ENCODE measurements at places on chromosomes 2 and 18. TPM values are rescaled to one million over a fixed set of nuclear protein-coding genes. Genes with fewer than 3 reads are reported as not detected.
A peak's percentile ranks its signal among the peaks of the same experiment; 100 is the strongest.

FIGLA gene
- not detected for total RNA-seq

RGPD8 gene
- total RNA-seq = 25.1 TPM

FSHR gene
- total RNA-seq = 0.10 TPM

DNAH7 gene
- total RNA-seq = 0.36 TPM

MSTN gene
- total RNA-seq = not detected

PLEKHH2 gene
- 3.3 TPM for total RNA-seq

ZAP70 gene
- total RNA-seq = 1.9 TPM

FAM228B gene
- 37.2 TPM for total RNA-seq

CCL20 gene
- 0.44 TPM for total RNA-seq

PLCD4 gene
- total RNA-seq = 14.7 TPM

MYL12A gene
- total RNA-seq = 253 TPM

M1AP gene
- 0.67 TPM for total RNA-seq

TDRD15 gene
- total RNA-seq = not detected

SLC9A4 gene
- 0.05 TPM for total RNA-seq

FRZB gene
- 4.3 TPM for total RNA-seq

GRCh38 chr18:69982417-69982816 lies 34.7 kb upstream of the CD226 start:
- ATAC-seq = no peak

DNA sequence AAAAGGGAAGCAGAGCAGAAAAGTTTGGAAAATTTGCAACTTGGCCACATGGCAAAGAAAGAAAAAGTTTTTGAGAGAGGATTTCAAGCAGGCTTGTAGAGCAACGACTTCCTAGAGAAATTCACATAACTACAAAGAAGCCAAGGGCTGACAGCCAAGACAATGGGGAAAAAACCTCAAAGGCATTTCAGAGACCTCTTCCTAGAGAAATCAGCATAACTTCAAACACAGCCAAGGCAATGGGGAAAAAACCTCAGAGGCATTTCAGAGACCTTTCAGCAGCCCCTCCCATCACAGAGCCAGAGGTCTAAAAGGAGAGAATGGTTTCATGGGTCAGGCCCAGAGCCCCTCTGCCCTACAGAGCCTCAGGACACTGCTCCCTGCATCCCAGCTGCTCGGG lies 7.2 kb downstream of the ADI1 start:
- ATAC-seq = no peak

- ATAC-seq = no peak
Measured at GRCh38 chr2:170643346-170643745, 71.8 kb upstream of the SP5 start.

DNA sequence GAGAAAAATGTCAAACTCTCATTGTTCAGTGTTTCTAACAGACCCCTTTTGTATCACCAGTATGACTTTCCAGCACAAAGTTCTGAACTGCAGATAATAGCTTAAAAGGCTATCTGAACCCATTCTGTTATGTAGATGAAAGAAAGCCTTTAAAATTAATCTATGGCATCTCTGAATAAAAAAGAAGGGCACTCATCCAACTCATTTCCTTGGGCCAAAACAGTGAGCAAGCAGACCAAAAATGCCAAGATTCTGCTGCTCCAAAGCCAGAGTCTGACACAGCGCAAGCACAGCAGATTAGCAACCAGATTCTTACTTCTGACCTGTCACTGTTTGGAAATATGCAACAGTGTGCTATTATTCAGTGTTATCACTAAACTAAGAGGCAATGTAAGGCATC lies 22.6 kb upstream of the ITGA6 start:
- ATAC-seq = no peak

DNA sequence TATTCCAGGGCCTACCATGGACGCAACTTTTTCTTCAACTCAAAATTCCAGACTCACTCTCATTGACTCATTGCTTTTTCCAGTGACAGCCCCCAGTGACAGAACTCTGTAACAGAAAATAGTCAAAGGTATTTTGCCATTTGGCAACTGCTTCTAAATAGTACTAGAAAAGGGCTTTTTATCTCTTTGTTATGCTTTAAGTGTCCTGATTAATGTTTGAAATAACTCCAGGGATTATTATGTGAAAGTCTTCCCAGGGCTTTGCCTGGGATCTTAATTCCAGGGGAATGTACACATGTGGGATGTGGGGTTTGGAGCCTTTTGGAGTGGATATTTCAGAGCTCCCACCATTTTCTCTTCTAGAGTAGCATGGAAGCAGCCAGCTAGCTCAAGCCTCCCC lies 198.8 kb downstream of the KCNS3 start:
- ATAC-seq = no peak

DNA sequence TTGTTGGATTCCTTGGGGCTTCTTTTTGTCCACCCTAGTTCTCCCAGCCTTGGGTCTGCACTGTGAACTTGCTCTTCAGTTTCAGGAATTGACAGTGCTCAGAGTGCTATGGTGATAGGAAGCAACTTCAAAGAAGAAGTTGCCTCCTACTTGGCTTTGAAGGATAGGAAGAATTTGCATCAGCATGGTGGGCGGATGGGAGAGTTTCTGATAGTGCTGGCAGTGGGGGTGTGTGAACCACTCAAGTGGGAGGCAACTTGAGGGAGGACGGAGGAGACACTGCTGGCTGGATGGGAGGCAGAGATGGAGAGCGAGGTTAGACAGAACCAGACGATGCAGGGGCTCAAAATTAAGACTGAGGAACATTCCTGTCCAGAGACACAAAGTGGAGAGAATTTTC lies 164.4 kb upstream of the SKOR2 start:
- no peak for ATAC-seq

GRCh38 chr2:122032264-122032645 lies 276.8 kb downstream of the TSN start:
- no peak for ATAC-seq

DNA sequence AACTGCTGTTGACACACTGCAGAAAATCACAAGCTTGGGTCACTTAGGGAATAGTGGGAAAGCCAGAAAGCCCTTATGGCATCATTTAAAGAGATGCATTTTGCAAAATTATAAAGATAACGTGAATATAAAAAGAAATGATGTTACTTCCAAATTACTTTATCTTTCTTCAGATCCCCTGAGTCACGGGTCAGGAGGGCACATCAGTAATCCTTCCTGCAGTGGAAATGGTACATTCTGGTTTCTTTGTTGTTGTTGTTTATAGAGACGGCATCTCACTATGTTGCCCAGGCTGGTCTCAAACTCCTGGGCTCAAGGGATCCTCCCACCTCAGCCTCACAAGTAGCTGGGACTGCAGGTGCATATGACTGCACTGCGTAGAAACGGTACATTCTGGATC lies 9.8 kb upstream of the EPG5 start:
- no peak for ATAC-seq

DNA sequence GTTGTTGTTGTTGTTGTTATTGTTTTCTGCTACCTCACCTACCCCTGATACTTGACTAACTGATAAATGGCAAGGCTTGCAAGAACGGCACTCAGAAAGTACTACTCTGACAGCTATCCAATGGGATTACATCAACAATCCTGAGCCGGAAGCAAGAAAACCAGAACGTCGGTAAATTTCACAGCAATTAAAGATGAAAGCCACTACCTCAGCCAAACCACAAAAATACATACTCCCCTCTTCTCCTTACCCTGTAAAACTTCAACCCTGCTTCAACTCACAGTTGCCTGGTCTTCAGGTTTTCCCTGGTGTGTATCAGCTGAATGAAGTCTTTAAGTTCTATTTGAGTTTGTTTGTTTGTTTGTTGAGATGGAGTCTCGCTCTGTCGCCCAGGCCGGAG lies 293.7 kb upstream of the RND3 start:
- no peak for ATAC-seq

- no peak for ATAC-seq
Measured at GRCh38 chr2:176639671-176640070, 370.4 kb downstream of the MTX2 start.

GRCh38 chr18:9516437-9517064 lies 41.2 kb downstream of the RALBP1 start:
- ATAC-seq = no peak

GRCh38 chr2:204343685-204344084 lies 201.6 kb upstream of the PARD3B start:
- ATAC-seq = no peak

- peak; percentile 33 for ATAC-seq
Measured at GRCh38 chr2:64698668-64699444, 45.1 kb upstream of the SERTAD2 start.

GRCh38 chr2:104945121-104945520 lies 91.2 kb downstream of the POU3F3 start:
- ATAC-seq = no peak

GRCh38 chr18:2150566-2150965 lies 420.7 kb downstream of the METTL4 start:
- peak; percentile 13 for ATAC-seq

DNA sequence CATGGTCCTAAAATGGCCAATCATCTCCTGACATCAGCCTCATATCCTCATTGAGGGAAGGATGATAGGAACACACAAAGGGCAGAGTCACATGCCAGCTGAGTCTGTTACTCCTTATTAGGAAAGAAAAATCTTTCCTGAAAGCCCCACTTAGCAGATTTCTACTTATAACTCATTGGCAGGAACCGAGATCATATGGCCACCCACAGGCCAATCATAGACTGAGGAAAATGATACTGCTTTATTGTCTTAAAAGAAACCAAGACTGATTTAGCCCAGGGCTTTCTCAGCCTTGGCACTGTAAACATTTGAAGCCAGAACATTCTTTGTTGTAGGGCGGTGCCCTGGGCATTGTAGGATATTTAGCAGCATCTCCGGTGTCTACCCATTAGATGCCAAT lies 18.7 kb downstream of the GKN2 start:
- ATAC-seq = no peak

DNA sequence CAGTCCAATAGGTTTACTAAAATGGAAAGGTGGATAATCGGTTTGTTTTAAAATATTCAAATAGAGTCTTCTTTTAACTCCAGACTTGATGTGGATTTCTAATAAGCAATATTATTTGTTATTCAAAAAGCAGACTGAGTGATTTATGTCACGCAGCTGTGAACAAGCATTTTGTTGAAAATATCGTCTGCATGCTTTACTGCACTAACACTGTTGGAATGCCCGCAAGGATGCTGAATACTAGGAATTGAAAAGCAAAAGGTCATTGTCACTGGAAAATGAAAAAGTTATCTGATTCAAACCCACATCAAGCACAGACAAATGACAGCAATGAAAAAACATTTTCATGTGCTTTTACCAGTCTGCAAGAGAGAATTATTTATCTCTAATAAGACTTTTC lies 31.1 kb downstream of the CHN1 start:
- no peak for ATAC-seq

- no peak for ATAC-seq
Measured at GRCh38 chr2:19893520-19894133, 8.2 kb downstream of the TTC32 start.

DNA sequence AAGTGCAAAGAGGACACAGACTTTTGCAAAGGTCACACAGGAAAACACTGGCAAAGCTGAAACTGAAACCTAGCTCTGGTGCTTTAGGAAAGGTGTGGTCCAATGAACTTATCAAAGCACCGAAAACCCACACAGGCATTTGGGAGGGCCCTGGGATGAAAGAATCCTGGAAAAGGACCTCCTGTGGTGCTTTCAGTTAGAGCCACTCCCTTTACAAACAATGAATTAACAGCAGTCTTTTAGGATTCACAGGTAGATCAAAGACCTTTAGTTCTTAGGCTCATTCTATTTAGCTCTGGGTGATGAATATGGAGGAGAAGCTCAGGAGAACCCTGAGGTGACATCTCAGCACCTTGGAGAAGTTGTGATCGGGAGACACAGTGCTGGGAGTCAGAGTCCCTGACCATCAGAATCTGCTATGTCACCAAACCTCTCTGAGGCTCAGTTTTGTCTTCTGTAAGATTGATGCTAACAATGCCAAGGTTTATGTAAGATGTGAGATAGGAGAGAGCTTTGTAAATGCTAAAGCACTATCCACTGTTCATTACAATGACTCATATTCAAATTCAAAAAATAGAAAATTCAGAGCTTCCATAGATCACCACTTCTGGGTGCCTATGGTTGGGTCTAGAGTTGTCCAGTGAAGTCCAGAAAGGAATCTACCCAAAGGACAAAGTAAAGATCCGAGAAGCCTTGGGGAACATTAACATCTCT lies 39.3 kb downstream of the VSNL1 start:
- ATAC-seq = no peak

DNA sequence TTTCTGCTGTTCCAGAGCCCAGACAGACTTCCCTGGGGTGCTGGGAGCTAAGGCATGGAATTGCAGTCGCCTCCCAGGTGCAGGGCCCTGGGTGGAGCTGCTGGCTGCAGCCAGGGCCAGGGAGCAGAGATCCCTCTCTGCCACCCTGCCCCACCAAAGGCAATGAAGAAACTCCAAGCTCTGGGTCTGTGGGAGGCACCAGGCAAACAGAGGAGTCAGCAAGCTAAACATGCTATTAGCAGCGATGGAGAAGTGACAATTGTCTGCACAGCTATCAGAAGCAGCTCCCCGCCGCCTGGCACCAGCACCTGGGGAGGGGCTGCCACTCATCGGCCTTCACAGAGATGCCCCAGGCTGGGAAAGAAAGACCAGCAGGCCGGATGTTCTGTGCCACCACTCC lies 28.0 kb upstream of the COX5B start:
- no peak for ATAC-seq

- ATAC-seq = no peak
Measured at GRCh38 chr18:77066689-77067088, 65.9 kb downstream of the MBP start.

DNA sequence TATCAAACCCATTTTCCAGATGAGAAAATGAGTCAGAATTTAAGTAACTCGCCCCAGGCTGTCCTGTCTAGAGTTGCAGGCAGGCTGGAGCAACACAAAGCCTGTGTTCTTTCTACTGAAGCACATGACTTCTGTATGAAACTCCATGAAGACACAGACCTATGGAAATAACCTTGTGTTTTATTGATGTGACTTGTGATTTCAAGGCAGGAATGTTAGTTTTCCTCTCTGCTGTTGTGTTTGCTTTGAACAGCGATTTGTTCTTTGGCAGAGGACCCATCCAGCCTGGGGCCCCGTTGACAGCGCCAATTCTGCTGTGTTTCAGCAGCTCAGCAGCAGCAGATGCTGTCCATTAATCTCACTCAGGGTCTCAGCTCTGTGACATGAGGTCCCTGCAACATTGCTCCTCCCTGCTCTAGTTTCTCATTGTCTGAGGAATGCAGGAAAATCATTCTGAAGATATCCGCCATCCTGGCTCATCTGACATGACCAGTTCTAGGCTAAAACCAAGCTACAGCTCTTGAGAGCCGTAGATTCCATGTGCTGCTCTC lies 344.3 kb upstream of the RAB12 start:
- peak; percentile 56 for ATAC-seq

GRCh38 chr2:61277756-61278155 lies 115.8 kb downstream of the C2orf74 start:
- ATAC-seq = no peak

DNA sequence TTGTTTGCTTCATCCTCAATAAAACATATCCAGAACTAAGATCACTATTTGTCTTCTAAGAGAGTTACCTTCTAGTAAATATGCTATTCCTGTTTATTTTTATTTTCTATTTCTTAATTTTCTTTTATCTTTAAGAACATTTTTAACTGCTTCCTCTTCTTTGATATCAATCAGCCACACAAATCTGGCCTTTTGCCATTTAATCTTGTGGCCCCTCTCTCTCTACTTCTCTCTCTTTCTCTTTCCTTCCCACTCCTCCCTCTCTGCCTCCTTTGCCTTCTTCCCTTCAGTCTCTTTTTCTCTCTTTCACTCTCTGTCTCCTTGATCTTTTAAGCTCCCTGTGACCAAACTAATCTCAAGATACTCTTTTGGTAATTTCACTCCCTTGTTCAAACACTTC lies 108.4 kb downstream of the GRB14 start:
- no peak for ATAC-seq

- no peak for ATAC-seq
Measured at GRCh38 chr18:31243740-31244512, 74.0 kb upstream of the DSG1 start.

- no peak for ATAC-seq
Measured at GRCh38 chr2:236238751-236239150, 25.5 kb downstream of the ASB18 start.

- ATAC-seq = no peak
Measured at GRCh38 chr2:200454927-200455801, 54.7 kb downstream of the KCTD18 start.

Measured in motor neuron (in vitro differentiated cells).